ENCODE measurements at places on chromosomes 3 and 15.

DNA sequence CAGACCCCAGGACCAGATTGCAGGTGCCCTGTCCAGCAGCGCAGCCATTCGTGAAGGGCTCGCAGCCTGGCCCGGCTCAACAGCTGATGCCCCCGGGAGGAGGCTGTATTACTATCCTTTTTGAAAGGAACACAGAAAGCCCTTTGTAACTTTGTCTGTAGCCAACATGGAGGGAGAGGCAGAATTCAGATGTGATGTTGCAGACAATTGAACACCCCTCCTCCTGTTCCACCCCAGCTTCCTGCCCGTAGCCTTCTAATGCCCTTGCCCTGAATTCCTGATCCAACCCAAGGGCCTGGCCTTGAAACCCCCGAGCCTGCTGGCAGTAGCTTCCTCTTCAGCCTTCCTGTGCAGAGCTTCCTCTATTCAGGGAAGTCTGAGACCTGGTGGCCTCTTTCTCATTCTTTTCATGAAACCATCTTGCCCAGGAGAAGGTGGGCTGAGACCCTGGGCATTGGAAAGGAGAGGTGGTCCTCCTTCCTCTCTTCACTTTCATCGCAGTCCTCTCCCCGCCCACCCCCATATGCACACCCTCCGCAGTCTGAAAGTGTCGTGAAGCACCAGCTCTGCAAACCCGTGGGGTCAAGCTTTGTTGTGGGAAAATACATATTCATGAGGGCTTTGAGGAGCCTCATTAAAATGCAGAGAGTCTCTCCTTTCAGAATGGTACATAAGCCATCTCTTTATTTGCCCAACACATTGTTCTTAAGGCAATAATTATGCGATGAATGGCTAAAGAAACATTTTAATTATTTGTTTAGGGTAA is 109.2 kb downstream of the APBA2 start:
- no peak for DNase-seq

GRCh38 chr15:91385311-91385710 is 285.3 kb downstream of the SV2B start:
- DNase-seq = no peak

DNA sequence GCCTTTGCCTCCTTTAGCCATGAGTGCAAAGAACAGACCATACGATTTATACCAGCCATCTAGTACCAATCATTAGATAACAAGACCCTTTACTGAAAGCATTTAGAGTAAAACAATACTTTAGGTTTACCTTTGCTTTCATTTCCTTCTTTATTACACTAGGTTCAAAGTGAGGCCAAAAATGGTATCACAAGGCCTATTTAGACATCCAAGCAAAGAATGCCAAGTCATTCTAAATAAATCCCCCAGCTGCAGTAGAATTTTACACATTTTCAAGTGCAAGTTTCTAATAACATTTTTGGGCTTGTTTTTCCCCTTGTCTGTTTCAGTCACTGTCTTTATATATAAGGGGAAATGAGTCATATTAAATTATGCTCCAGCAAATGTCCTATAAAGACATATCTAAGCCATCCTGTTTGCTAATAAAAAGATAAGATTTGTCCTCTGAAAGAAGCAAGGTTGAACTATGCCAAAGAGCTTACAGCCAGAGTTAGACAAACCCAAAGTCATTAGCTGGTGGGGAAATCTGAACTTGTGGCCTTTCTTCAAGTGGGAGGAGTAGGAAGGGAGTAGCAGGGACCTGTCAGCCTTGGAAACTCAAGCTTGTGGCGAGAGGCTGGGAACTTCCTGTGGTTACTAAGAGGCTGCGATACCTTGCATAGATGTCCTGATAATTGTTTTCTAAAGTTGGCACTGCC is 232.7 kb downstream of the MECOM start:
- no peak for DNase-seq

- DNase-seq = no peak
Observed at GRCh38 chr15:78197632-78198031, 36.7 kb downstream of the ACSBG1 start.

DNA sequence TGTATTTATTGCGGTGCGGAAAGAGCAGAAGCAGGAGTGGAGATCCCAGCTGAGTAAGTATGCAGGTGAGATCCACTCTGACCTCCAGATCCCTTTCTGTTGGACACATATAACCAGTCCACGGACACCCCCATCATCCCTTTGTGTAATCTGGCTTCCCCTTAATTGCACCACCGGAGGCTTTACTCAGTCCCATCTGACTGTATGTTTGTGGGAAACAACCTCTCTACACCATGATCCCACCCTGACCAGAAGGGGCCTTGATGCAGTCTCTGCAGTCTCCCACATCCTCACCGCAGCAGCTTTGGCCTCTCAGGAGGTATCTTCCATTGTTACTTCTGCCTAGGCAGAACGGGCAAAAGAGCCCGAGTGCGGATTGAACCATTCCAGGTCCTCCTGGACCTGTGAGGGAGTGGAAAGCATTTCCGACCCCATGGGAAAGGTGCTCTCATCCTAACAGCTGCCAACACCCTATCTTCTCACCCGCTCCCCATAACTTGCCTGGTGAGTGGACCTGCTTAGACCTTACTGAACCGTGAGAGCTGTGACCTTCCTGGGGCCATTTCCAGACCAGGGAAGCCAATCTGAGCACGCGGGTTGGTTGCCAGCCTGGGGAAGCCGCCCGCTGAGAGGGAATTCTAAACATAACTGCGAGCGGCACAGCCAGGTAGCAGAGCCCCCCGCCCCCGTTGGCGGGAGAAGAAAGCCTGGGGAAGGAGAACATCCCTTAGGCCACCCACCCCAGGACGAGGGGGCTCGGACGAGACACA is 1.1 kb downstream of the SLCO2A1 start:
- no peak for DNase-seq

GRCh38 chr15:100703671-100704070 is 101.3 kb downstream of the ASB7 start:
- no peak for DNase-seq

DNA sequence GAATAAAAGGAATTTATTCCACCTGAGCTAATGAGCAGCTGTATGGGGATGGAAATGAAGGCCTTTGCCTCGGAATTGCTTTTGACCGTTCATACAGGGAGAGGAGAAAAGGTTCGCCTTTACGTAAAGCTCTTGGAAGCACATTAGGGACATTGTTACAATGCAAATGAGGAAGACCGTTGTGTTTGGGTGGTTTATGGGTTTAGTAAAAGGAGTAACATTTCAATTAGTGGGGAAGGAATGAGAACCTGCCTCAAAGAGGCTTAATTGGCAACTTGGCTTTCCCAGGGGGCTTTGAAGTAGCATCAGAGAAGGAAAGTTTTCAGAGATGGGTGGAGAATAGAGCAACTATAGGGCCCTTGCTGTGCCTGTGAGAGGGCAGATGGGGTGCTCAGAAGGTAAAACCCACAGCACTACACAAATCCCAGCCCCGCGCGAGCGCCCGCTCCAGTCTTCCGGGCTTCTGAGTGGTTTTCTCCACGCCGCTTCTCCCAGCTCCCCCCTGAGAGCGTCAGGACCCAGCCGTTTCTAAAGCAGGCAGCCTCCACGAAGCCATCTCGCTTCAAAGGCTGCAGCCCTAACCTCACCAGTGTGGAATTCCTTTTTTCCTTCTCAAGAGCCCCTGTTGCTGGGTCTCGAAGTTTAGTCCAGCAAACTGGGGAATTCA is 192.0 kb upstream of the HES1 start:
- DNase-seq = no peak
